ENCODE measurements at places on chromosomes 2 and 18.

GRCh38 chr2:172381275-172382027 is 45.9 kb upstream of the ITGA6 start:
- no peak for DNase-seq

DNA sequence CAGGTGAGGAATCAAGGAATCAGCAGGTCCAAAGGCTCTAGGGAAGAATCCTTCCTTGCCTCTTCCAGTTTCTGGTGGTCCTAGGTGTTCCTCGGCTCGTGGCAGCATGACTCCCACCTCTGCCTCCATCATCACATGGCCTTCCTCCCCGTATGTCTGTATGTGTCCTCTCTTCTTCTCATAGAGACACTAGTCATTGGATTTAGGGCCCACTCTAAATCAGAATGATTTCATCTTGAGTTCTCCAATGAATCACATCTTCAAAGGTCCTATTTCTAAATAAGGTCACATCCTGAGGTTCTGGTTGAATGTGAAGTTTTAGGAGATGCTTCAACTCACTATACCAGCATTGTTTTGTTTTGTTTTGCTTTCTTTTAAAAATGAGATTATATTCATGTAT is 11.1 kb upstream of the AGFG1 start:
- DNase-seq = no peak

DNA sequence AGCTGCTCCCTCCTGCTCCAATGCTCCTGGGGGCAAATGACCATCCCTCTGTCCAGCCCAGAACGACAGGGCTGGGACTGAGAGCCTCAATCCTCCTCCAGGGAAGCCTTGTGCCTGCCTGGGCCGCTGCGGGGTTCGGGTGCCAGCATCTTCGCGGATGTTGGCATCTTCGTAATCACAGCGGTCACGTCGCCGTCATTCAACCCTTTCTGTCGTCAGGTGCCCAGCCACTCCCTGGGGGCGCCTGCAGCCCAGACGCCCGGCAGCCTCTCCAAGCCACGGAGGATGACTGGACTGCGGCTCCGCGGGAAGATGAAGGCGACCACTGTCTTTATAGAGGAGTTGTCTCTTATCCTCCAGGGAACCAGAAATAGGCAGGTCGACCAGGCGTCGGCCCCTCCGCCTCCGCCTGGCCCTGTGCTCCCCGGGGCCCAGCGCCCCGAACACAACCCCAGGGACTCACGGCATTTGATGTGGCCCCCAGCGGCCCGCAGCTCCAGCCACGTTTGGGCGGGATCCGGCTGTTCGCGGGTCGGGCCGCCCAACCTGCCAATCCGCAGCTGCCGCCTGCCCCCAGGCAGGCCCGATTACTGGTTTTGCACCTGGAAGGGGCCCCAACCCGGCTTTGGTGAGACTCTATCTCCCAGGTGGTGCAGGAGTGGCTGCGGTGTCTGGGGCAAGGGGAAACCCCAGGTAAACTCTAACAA is 113.9 kb downstream of the THNSL2 start:
- no peak for DNase-seq

GRCh38 chr2:166031054-166031453 is 77.5 kb upstream of the TTC21B start:
- no peak for DNase-seq

GRCh38 chr2:240819858-240820606 is at the start of gene KIF1A:
KIF1A (minus strand) TSS chr2:240820219; CDS start chr2:240797752, 22,467 bp downstream.
- DNase-seq = no peak

DNA sequence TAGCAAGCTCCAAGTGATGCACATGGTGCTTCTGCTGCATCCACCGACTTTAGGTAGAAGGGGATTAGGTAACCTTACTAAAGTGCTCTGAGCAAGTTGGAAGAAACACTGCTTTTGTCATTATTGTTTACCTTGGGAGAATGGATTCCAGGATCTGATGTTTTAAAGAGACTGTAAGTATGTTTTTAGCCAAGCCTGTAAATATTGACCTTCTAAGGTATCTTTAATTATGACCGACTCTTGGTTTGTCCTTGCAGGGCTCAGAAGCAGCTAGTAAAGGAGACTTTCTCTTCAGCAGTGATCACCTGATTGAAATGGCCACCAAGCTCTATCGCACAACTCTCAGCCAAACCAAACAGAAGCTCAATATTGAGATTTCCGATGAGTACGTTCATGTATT is 170.7 kb downstream of the MYO1B start:
- no peak for DNase-seq

DNA sequence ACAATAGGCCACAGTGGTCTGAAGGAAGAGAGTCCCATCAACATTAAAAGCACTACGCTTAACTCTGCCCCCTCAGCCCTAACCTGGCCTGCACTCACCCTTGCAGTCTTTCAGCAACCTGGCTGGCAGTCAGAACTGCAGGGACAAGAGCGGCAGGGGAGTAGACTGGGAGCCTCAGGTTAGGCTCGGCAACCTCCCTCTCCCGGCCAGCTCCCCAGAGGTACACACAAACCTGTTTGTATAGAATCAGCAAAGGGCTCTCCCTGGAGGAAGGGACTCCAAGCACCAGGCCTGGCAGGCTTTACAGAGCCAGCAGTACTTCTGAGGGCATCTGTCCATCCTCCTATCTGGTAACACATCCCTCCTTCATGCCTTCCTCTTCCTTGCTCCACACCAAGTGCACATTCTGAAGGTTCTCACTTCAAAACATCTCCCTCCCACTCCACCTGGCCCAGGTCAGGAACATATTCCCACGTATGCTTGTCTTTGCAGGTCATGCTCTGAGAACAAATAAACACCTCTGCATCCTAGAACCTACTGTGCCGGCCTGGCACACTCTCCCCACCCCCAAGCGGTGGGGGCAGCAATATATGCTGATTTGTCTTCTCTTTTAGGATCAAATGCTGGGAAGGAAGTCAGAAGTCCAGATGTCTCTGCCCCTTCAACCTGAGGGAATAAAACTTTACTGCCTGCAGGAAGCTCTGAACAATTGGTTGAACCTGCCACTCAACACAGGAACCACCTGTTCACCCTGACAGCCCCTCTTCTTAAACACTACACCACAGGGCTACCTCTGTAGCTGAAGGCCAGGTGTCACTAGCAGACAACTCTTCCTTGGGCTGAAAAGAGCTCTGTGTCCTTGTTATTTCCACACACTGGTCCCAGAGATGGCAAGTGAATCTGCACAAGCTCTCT is 12.6 kb upstream of the SFXN5 start:
- DNase-seq = no peak

DNA sequence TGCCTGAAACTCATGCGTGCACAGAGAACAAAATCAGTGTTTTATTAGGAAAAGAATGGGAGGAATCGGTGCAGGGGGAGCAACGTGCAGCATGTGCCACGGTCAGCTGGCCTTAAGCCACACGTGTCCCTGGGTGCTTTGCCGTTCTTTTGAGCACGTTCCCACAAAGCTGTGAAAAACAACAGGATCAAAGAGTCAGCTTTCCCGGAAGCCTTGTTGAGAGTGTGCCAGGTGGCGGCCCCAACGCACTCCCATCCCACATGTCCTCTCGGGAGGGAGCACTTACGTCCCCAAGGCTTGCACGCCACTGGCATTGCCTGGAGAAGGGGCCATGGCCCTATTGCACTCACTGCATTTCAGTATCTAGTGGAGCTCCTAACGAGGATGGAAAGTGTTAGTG is 511.2 kb downstream of the EIPR1 start:
- DNase-seq = no peak

- no peak for DNase-seq
Observed at GRCh38 chr2:188720811-188721605, 253.2 kb upstream of the COL3A1 start.

DNA sequence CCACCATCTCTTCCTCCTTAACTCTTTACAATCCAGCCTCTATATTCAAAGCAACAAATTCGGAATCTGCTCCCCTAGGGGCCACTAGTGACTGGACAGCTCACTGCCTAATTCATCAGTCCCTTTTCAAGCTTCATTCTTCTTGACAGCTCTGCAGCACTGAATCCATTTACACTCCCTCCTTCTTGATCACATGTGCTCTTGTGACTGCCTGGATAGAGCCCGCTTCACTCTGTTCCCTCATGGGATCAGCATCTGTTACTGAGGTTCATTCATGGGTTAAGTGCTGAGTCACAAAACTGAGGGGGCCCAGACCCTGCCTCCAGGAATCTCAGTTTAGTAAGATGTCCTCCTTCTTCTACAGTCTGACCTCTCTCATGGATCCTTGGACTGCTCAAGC is 81.5 kb downstream of the CYRIA start:
- no peak for DNase-seq

- DNase-seq = no peak
Observed at GRCh38 chr2:236254001-236254400, 10.2 kb downstream of the ASB18 start.

- no peak for DNase-seq
Observed at GRCh38 chr2:7725171-7725849, 808.1 kb downstream of the RNF144A start.

DNA sequence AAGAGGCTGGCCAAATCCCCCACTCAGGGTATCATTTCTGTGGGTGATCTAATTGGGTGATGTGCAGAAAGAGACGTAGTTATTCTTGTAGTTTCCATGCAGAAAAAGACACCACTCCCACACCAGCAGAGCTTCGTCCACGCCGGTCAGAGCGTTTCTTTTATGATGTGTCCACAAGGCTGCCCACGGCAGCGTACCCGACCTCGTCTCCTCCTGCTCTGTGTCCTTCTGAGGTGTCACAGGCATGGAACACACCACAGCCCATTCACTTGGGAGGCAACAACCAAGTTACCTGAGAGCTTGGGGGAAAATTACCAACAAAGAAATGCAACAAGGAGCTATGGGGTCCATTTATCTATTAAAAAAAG is 131.3 kb downstream of the PXDN start:
- no peak for DNase-seq

- DNase-seq = no peak
Observed at GRCh38 chr2:109451671-109452070, 162.1 kb downstream of the SEPTIN10 start.

DNA sequence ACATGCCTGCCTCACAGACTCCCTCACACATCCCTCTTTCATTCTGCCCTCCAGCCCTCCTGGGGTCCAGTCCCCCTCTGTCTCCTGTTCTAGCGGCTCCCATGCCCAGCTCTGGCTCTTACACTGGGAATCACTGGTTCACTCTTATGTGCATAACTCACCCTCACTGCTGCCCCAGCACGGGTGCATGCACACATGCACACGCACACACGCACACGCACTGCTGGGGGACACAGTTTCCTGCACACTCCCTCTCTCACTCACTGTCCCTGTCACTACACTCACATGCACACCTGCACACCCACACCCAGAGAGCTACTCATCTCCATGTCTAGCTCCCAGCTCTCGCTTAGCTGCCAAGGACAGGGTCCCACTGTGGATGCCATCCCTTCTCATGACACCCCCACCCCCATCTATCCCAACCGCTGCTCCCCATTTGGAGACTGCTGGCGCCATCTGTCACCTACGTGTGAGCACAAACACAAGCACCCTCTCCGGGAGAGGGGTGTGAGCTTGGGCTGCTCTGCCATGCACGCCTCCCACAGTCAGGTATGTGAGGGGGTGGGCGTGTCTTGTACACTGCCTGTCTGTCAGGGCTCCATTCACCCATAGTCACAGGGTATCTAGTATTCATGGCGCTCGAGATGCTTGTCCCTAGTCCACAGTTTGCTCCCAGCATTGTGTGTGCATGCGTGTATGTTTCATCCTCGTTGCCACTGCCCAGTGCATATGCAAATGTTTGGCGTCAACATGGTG is 1.8 kb downstream of the ASIC4 start:
- DNase-seq = no peak

GRCh38 chr2:85772019-85772745 is 18.4 kb downstream of the ATOH8 start:
- DNase-seq = peak; percentile 99

GRCh38 chr2:232846055-232846454 is 24.0 kb upstream of the SNORC start:
- no peak for DNase-seq

DNA sequence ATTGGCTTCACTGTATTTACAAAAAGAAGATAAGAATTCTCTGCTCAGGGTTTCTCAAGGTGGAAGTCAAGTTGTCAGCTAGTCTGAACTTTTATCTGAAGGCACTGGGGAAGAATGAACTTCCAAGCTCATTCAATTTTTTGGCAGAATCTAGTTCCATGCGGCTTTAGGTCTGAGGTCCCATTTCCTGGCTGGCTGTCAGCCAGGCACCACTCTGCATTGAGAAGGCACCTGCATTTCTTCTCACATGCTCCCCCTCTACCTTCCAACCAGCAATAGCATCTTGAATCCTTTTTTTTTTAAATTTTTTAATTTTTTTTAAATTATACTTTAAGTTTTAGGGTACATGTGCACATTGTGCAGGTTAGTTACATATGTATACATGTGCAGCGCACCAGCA is 46.2 kb upstream of the RPE start:
- no peak for DNase-seq

GRCh38 chr2:160381425-160381951 is 112.1 kb downstream of the RBMS1 start:
- no peak for DNase-seq

DNA sequence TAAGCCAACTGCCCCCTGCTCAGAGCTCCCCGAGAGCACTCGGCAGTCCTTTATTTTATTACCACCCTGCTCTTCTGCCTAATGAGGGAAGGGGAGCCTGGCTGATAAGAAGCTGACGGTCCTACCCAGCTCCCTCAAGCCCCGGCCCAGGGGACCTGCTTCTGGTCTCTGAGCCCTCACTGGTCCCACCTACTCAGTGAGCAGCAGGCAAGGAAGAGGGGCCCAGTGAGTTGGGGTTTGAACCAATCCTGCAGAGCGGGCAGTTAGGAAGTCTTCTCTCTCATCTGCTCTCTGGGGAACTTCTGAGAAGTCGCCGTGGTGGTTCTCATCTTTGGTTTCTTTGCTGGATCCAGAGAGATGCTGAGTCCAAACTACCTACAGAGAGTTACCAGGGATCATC is 218.9 kb downstream of the NDUFA10 start:
- no peak for DNase-seq

- DNase-seq = no peak
Observed at GRCh38 chr2:236353594-236353942, 89.4 kb upstream of the ASB18 start.

GRCh38 chr18:37553633-37554398 is 11.8 kb downstream of the CELF4 start:
- DNase-seq = no peak

GRCh38 chr2:8761529-8762164 is 75.8 kb downstream of the KIDINS220 start:
- DNase-seq = no peak

DNA sequence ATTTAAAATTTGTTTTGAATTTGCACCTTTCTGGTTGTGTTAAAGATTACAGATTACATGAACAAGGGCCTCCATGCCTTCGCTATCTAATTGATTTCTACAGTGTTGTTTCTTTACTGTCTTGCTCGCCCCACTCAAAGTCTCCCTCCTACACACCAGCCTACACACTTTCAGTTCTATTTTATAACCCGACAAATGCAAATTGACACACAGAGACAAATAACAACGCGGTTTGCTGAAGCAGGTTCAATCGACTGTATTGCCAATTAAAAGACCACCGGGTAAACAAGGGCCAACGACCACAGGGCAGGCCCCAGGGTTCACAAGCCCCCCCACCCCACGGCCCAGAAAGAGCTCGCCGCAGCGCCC is 869 bp downstream of the STARD7 start:
- DNase-seq = no peak

Measured in heart right ventricle (tissue), 16 donors.